IPS DF 6.9 (cell line): ENCODE measurements at places on chromosomes 12 and 14.

DNA sequence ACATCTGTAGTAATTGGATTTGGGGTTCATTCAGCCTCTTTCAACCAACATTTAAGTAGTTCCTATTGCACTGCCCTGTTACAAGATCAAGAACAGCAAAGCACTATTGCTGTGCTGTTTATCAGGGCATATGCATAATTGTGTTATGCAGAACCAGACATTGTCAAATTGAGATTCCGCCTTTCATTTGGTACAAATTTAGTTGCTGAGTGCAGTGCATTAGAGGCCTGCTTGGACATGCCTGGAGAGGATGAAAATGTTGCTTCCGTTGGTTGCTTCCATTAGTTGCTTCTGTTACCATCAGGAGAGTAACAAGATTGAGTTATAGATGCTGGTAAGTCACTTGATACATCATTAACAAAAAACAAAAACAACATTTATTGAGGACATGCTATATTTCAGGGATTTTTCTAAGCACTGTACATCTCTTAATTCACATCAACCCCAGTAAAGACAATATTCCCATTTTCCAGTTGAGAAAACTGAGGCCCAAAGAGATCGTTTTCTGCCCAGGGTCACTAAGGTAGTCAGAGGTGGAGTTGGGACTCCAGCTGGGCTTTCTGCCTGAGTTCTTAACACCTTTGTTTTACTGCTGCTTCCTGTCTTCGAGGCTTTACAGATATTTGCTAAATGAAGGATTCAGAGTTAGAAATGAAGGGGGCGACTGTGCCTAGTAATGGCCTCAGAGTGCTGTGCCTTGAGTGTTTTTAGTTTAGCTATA is 79.3 kb downstream of the PPP2R5C start:
- no peak for DNase-seq

DNA sequence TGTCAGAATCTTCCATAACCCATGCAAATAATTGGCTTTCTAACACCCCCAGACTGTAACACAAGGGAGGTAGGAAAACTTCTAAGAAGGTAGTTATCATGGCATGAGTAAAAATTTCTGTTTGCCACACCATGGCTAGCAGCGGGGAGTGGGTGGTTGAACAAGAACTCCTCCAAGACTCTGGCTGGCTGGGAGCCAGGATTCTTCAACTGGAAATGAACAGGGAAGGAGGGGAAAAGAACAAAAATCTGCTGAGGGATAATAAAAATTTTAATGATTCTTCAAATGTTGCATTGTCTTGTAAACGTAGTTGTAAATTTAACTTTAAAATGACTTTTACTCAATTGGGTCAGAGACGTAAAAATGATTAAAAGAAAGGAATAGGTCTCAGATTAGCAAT is 78.9 kb downstream of the AKAP6 start:
- no peak for DNase-seq

DNA sequence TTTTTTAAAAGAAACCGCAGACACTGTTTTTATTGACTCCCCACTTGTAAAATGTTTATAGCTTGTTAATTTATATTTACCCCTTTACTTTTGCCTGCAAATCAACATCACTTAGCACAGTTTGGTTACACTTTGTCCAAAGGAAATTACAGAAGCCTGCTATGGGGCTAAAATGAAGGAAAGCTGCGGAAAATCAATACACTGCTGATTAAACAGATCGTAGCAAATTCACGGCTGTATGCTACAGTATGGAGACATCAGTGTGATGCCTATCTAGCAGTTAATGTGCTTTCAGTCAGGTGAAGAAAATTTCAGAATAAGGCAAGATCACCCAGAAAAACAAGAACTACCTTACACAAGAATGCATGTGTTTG is 110.0 kb downstream of the FOXG1 start:
- DNase-seq: no peak

DNA sequence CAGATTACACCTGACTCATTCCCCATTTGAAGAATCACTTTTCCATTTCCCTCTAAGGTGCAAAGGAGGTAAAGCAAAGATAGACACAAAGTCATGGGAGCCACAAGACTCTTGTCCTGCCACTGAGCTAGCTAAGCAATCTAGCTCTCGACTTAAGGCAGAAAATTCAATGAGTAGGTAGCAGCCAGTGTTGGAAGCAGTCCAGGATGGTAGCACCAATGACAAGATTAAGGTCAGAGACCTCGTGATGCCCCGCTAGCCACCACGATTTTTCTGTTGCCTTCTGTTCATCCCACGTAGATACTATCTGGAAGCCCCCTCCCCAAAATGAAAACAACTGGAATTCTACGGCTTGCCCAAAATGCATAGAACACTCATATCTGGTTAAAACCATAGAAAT is 1.4 kb downstream of the VAMP1 start:
- no peak for DNase-seq

DNA sequence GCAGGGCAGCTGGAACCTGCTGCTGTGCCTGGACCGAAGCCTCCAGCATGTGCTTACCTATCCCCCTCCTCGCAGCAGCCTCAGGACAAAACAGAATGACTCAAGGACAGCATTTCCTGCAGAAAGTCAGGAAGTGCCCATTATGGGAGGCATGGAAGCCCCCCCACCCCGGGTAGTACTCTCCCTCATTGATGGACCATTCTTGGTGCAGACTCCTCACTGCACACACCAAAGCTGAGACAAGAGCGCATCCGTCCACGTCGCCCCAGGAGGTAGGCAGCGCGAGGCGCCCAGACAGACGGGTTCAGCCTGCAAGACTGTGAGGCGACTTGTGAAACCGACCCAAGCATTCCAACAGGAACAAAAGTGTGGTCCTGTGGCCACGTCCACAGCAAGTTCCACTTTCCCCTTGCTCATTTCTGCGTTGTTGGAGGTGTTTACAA is 243.9 kb upstream of the ATXN7L3B start:
- no peak for DNase-seq

- no peak for DNase-seq
Observed at GRCh38 chr12:116637589-116638150, 78.5 kb downstream of the MAP1LC3B2 start.

DNA sequence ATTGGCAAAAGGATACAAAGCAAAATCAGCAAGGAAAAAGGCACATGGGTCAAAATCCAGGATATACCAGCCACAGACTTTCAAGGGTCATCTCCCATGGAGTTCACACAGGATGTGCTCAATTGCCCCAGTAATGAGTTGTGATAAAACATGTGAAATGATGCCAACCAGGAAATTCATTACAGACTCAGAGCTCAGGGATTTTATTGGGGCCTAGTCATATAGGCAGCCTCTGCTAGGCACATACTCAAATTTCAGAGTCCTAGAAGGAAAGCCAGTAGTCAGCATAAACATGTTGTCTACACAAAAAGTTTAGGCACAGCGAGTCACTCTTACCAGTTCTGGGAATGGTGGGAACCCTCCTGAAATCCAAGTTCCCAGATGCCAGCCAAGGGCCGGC is 64.4 kb upstream of the OSBPL8 start:
- DNase-seq: no peak

- DNase-seq: no peak
Observed at GRCh38 chr12:51377099-51377984, 13.9 kb downstream of the GALNT6 start.

GRCh38 chr12:130818635-130819576 is 20.1 kb downstream of the STX2 start:
- DNase-seq: peak; percentile 57

DNA sequence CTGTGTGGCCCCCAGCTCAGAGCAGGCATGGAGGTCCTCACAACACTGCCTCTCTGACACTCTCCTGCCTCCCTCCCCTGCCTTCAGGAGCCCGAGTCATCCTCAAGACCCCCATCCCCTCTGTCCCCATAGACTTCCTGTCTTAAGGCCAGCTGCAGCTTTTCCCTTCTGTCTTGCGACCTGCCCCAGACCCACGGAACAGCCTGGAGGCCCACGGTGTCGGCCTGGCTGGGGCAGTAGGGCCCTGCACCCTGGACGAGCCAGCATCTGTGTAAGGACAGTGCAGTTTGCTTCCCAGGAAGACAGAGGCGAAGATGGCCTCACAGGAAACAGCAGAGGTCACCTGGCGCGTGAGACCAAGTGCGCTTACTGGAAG is 9.7 kb downstream of the TEDC1 start:
- DNase-seq: no peak

DNA sequence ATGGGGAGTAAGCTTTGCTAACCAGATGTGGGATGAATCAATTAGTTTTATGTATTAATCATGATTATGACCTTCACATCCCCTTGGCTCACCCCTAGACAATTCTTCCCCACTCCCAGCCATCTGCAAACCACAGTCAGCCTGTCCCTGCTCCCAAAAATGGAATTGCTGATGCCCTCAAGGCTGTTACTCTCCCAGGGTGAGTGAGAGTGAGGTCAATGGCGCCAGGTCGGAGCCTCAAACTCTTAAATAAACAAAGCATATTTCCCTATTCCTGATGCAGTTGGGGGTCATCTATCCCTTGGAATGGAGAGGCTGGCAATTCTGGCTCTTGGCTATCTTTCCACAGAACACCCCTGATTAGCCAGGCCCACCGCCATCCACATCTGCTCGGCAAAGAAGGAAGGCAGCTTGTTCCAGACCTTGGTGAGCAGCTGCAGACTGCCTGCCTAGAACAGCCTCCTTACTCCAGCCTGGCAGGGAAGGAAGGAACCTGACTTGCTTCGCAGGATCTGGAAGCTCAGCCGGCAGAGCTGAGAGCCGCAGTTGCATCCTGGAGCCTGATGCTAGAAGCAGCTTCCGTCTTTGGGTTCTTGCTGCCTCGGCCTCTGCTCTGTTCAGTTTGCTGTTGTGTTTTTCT is 57.0 kb downstream of the SMUG1 start:
- DNase-seq: no peak

- DNase-seq: no peak
Observed at GRCh38 chr14:58243790-58244555, 670 bp upstream of the PSMA3 start.

- DNase-seq: no peak
Observed at GRCh38 chr12:14775636-14775980, 27.7 kb downstream of the WBP11 start.

- DNase-seq: no peak
Observed at GRCh38 chr12:29066011-29066588, 83.0 kb upstream of the FAR2 start.

GRCh38 chr14:93937519-93937918 is 10.4 kb downstream of the FAM181A start:
- no peak for DNase-seq

- no peak for DNase-seq
Observed at GRCh38 chr12:57006809-57007475, 596 bp upstream of the ZBTB39 start.

DNA sequence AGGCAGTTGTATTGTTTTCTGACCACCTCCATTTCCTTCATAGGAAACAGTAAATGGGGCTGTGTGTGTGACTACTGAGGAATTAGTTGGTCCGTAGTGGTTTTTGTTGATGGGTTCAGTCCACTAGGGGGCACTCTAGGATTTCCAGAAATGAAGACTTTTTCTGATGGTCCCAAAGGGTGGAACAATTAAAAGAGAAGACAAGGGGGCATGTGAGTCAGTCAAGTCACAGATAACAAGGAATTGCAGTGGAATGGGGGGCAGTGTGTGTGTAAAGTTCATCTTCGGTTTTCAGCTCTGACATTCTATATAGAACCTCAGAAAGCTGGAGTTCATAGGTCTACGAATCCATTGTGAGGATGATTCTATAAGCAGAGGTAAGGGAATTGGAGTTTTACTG is 186.6 kb upstream of the OR4E1 start:
- no peak for DNase-seq

GRCh38 chr14:61451891-61452400 is 130.6 kb downstream of the PRKCH start:
- no peak for DNase-seq

DNA sequence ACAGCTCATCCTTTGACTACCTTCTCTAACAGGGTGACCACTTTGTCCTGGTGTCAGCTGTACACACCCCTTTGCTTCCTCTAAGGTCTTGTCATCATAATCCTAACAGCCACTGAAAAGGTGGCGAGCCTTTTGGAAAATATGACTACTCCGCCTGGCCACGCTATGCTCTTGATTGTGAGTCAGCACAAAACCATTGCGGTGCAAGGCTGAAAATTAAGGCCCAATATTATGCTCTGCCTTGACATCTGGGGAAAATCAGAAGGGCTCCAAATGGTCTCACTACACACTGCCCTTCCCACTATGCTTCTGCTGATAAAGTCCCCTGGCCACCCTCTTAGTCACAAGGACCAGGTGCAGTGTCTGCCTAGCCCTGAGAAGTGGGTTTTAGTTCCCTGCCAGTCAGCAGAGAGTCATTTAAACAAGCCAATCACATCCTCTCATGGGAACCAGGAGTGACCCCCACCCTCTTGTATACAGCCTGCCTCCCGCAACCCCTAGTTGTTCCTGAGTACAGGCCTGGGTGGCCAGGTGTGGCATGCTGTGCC is 34.3 kb downstream of the FGD6 start:
- no peak for DNase-seq

GRCh38 chr12:50314636-50315312 is 31.5 kb upstream of the LIMA1 start:
- peak; percentile 35 for DNase-seq

- DNase-seq: no peak
Observed at GRCh38 chr12:11780521-11781101, 131.1 kb downstream of the ETV6 start.

DNA sequence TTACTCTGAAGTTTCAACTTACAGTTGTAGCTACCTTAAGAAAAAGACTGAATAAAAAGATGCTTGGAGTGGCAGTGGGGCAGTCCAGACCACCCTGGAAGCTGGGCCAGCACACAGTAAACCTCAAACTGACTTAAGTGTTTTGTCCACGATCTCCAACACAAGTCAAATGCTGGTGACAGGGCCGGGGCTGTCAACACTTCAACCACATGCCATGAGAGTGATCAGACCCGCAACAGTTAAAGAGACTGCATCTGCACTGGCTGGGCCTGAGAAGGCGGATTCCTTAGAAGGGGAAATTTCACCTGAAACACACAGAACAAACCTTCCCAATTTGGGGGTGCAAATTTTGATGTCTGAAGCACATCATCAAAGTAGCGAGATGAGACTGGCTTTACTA is 223.5 kb upstream of the CAND1 start:
- no peak for DNase-seq

DNA sequence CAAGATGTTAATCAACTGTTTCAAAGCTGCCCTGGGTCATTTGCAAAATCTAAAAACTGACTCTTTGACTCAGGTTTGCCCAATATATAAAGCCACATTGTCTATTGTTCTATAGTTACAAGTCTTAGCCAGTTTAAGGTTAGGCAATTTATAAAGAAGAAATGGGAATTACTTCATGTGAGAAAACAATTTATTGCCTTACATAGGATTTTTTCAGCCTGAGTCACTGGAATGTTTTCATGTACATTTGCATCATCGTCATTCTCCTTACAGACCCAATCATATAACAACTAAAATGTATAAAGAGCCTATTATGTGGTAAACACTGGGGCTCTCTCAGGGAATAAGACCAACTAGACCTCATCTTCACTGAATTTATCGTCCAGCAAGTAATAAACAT is 100.3 kb upstream of the PLEKHG7 start:
- no peak for DNase-seq
